Myocyte (in vitro differentiated cells): ENCODE measurements at places on chromosomes 7 and 10.

DNA sequence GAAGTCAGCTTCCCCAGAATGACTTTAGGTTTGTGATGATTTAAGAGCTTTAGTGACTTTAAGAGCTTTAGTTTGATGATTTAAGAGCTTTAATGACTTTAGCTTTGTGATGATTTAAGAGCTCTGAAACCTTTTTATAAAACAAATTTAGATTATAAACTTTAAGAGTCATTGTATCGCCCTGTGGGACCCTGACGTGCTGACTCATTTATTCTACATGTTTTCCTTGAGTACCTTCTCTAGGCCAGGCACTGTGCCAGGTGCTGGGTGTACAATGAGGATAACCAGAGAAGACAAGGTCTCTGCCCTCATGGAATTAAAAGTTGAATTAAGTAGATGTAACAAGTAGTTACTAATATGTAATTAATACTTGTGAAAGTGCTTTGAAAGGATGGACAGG, 45.4 kb downstream of the CNNM1 start:
- DNase-seq, result no peak

DNA sequence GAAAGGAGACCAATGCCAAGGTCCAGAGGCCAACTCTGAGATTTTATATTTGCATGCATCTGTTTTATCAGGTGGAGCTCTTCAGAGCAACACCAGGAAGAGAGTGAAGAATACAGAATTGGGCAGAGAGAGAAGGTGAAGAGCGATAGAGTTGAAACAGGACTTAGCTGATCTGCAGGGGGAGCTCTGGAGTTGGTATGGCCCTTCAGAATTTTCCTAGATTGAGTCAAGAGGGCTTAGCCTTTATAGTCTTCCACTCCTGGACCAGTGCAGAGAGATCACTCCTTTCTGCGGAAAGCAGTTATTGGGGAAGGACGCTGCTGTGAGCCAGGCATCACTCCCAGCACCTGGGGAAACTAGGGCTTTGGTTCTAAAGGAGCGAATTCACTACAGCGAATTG, 105.0 kb upstream of the DGKB start:
- DNase-seq, result peak; percentile 25

DNA sequence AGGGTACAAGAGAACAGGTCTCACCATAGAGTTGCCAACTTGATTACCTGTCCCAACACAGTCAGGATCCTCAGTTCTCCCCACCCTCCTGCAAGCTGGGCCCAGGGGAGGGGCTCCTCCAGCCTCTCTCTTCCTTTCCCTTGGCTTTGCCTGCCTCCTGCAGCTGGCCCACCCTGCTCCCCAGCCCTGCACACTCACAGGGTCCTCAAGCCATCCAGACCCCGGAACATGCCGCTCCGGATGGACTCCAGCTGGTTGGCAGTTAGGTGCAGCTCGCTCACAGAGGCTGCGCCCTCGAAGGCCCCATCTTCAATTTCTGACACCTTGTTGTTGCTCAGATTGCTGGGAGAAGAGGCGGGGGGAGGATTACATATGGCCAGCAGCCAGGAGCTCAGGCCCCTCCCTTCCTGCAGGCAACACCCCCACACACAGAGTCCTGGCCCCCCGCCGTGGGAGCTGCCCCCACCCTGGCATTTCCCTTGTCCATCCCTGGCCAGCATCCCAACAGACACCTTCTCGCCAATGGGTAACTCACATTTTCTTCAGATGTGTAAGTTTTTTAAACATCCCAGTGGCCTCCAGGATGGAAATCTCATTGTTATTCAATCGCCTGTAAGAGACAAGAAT, 139.2 kb downstream of the SLIT1 start:
- no peak for DNase-seq

DNA sequence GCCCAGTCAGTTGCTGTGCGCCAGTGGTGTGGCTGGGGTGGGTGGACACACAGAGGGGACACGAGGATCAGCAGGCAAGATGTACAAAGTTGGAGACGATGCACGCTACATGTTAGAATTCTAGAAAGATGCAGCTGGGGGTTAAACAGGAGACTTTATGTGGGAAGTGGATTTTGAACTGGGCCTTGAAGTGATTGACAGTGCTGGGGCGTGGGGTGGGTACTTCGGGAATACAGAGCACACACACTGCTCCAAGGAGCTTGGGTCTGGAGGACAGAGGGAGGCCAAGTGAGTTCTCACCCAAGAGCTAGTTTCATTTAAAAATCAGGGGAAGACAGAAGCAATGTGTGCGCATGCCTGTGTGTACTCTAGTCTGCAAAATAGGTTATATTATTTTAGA, 87.1 kb downstream of the CREM start:
- DNase-seq, result no peak

GRCh38 chr7:73668103-73668885, 663 bp downstream of the VPS37D start:
- no peak for DNase-seq

DNA sequence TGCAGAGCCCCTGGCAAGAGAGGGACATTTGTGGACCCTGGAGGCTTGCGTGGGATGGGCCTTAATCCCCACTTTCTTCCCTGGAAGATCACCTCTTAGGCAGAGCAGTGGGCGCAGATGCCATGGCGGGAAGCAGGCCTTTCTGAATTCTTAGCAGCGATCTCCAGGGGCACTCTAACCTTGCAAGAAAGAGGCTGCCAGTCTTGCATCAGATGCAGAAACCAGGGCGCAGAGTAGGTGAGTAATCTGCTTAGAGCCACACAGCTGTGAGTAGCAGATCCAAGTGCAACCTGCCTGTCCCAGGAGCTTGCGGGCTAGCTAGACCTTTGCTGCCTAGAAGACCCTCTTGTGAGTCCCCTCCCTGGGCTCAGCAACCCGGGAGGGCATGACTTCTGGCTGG, 40.0 kb downstream of the KCTD7 start:
- DNase-seq, result no peak
